AG08396 (cell line): ENCODE measurements at places on chromosomes 1 and 21.

DNA sequence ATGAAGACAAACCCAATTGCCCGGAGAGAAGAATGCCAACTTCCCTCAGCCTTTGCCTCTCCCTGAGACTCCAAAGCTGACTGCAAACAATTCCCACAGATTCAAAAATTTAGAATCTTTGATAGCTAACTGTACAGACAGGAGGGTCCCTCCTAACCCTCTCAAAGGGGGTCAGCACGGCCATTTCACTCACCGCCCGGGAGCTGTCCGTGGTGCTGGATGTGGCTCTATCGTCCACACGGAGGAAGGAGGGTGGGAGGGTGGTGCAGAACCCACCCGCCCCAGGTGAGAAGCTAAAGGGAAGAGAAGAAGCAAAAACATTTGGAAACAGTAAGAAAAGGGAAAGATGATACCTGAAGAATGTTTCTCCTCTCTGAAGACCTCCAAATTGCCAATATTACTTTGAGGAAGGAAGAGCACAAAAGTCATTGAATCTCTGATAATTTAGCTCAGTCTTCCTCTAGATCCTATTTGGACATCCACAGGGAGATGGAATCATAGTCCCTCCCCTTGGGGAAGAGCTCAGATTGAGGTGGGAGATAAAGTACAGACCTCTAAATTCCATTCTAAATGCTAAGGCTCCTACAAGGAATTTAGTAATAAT is 45.6 kb downstream of the RHBG start:
- no peak for DNase-seq

- DNase-seq: no peak
Observed at GRCh38 chr1:162571696-162572095, 10.2 kb downstream of the UAP1 start.

GRCh38 chr1:186511761-186512637 is 51.1 kb upstream of the PDC start:
- no peak for DNase-seq

DNA sequence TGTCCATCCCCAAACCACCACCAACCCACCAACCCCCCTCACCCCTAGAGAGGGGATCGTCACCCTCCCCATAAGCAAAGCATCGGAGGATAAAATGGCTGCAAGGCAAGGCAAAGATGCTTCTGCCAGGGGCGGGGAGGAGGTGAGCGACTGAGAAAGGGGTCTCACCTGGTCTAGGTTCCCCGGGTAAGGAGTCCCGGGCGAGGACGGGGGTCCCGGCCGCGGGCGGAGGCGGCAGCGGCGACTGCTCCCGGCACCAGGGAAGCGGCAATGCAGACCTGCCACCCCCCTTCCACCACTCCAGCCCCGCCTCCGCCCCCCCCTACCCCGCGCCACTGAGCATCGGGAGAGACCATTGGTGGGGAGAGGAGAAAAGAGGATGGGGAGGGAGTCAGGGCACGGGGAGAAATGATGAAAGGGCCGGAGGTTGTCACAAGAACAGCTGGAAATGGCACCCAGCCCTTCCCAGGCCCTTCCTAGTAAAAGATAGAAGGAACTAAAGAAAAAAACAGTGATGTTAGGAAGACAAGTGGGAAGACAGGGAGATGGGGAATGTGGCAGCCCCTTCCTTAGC is at the start of gene SV2A:
Gene SV2A, minus strand, starts transcription at position 274 of the 574 bp plus-strand sequence. CDS start 4,004 bp downstream, outside the sequence.
- DNase-seq: peak; percentile 84
